Stimulated activated CD8-positive, alpha-beta memory T cell treated with anti-CD3 and anti-CD28 coated beads, Interleukin-7, amount 100 ng/mL, for 48 hours (primary cell): ENCODE measurements at places on chromosomes 7 and 10.

DNA sequence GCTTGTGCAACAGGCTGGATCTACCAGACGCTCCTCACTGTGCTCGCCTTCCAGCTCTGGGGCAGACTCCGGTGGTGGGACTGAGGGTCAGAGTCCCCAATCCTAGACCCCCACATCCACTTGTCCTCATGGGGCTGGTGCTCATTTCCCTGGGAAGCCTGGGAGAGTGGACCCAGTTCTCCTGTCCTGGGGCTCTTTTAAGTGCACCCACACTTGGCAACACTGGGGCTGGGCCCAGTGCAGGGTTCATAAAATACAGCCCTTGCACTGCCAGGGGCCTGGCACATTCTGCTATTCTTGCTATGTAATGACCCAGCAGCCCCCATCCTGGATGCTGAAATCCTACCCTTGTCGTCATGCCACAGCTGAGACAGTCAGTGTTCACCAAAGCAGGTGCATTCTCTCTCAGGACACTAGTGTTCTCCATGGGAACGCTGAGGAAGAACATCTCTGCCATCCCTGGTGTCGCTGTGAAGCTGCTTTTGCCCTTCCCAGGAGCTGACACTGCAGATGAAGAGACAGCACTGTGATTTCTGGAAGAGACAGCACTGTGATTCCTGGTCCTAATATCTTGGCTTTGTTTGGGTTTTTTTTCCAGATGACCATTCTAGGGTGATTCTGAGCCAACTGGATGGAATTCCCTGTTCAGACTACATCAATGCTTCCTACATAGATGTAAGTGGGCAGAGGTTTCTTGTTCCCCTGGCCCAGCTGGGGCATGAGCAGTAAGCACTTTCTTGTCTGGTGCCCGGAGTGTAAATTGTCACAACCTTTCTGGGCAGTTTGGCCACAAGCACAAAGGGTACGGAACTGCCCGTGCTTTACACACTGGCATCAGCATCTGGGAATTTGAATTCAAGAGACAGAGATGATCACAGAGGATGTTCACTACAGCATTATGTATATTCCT lies 65.6 kb downstream of the MKI67 start:
- DNase-seq, result no peak

- no peak for DNase-seq
Measured at GRCh38 chr10:127283576-127283975, 87.2 kb upstream of the INSYN2A start.

DNA sequence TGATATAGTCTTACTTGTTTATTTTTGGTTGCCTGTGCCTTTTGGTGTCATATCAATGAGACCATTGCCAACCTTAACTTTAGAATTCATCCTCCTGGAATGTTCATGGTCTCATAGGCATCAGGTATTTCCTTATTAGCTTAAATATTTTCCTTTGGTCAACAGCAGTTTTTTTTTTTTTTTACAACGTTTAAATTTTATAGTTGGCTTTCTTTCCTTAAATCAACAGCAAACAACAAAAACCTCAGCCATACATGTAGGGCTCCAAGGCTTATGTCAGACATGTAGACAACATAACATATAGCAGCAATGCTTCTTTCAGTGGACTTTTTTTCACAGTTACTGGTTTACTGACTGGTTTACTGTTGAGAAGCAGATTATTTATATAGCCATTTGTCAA lies 22.7 kb downstream of the ENTPD7 start:
- no peak for DNase-seq

GRCh38 chr7:77799078-77799964 lies 748 bp downstream of the PHTF2 start:
- DNase-seq, result no peak

DNA sequence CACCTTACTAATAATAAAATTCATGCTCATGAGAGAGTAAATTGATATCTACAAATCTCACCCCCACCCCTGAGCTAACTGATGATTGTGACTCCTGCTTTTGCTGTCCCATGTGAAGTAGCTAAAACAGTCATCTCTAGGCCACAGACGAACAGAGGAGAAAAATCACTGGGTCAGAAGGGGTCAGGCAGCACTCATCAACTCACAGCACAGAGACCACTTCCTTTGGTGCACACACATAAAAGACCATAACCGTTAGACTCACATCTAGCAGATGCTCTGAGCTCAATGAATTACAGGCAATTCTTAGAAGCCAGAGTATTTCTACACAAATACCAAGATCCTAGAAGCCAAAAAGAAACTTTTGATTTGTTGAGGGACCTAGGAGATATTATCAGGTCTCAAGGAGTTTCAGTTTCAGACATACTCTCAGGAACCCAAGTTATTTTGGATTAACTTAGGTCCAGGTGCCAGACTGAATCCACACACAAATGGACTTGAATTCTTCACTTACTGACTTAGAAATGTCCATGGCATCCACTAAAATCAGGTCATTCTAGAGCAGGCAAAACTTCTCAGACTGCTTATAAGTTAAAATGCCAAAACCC lies 65.0 kb upstream of the TES start:
- no peak for DNase-seq
